ENCODE measurements at places on chromosomes 13 and 19. TPM values are rescaled to one million over a fixed set of nuclear protein-coding genes. Genes with fewer than 3 reads are reported as not detected.

The CRLF1 gene
- total RNA-seq, result 3.1 TPM

The OR7D2 gene
- not detected for total RNA-seq

The HSH2D gene
- 0.14 TPM for total RNA-seq

The PNMA8C gene
- total RNA-seq, result not detected

The CLEC4M gene
- not detected for total RNA-seq

The LRRC25 gene
- not detected for total RNA-seq

The CYP4F8 gene
- not detected for total RNA-seq

The SLC7A9 gene
- 0.46 TPM for total RNA-seq
